ENCODE measurements at places on chromosomes 5 and 9.

DNA sequence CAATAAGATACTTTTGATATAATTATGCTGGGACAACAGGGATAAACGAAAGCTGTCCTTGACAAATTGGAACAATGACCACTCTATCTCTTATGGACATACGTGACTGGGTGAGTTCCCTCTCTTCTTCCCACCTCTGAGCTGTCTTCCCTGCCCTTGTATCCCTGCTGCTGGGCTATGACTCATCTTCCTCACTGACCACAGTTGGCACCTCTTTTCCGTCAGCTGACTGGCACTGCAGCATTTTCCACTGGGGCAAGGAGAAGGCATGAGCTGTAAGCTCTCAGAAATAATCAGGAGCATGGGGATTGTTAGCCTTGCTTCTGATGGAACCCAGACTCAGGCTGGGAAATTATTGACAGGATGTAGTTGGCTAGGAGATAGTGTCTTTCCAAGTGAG is 48.7 kb downstream of the PCSK1 start:
- peak; percentile 76 for DNase-seq

DNA sequence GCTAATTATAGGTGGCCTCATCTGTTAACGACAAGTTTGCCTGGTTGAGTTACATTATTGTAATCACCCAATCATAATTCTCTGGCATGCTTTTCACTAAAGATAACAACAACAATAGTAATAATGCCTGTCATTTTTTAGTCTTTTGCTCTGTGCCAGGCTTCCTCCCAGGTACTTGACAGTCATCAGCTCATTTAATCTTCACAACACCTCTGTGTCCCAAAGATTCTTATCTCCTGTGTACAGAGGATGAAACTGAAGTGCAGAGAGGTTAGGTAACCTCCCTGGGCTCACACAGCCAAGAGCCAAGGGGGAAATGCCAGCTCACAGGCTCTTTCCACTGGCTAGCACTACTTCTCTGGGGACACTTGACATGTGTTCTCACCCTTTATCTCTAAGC is 77.5 kb downstream of the DAB2IP start:
- no peak for DNase-seq

DNA sequence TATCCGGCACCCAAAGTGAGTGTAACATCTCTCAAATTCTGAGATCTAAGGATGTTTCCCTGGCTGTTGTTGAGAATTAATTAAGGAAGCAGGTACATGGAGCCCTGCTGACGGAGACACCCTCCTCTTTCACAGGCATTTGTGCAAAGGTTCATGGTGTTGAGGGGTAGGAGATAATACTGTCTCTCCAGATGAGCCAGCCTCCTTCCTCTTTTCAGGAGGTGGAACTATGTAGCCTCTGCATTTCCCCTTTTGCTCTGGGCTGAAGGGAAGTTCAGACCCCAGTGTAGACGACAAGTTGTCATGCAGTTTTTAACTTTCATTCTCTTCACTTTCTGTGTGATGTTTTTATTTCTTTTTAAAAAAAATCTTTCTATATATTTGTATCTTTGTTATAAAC is 107.5 kb downstream of the GALNT10 start:
- no peak for DNase-seq

DNA sequence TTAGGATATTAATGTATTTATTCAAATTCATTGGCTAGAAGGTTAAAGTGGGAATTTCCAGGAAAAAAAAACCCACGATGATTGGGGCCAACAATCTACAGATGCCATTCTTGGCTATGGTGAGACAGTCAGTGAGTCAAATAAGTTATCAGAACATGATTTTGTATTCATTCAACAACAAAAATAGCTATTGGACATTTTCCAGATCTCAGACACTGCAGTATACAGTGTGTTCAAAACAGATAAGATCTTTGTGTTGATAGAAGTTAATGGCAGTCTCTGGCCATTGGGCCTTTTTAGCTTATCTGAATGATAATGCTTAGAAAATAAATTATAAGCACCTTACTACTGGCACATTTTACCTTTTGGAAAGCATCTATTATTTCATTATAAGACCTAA is 547.7 kb downstream of the MAT2B start:
- no peak for DNase-seq

Data from RKO (cell line).